Epithelial cell of alveolus of lung (primary cell): ENCODE measurements at places on chromosomes 1 and 21. TPM values are rescaled to one million over a fixed set of nuclear protein-coding genes. Genes with fewer than 3 reads are reported as not detected.

The RPTN gene
- not detected in 2 replicates for total RNA-seq

The GJA8 gene
- not detected in 2 replicates for total RNA-seq

The ZBTB48 gene
- total RNA-seq, result 9.6 and 16.4 TPM in 2 replicates

The SERPINC1 gene
- total RNA-seq, result 0.13 TPM in 1 of 2 replicates, not detected in the other

The PRRX1 gene
- 40.6 and 51.3 TPM in 2 replicates for total RNA-seq

The RSPH1 gene
- not detected in 2 replicates for total RNA-seq

The COL11A1 gene
- 3.3 and 8.0 TPM in 2 replicates for total RNA-seq

The PCBP3 gene
- total RNA-seq, result 0.65 and 16.0 TPM in 2 replicates

The SCAF4 gene
- 7.8 and 13.3 TPM in 2 replicates for total RNA-seq

The SWT1 gene
- 2.1 and 4.6 TPM in 2 replicates for total RNA-seq

The WNT9A gene
- 0.65 and 0.72 TPM in 2 replicates for total RNA-seq
